T-helper 17 cell (primary cell): ENCODE measurements at places on chromosomes 11 and 22. TPM values are rescaled to one million over a fixed set of nuclear protein-coding genes. Genes with fewer than 3 reads are reported as not detected.

DNA sequence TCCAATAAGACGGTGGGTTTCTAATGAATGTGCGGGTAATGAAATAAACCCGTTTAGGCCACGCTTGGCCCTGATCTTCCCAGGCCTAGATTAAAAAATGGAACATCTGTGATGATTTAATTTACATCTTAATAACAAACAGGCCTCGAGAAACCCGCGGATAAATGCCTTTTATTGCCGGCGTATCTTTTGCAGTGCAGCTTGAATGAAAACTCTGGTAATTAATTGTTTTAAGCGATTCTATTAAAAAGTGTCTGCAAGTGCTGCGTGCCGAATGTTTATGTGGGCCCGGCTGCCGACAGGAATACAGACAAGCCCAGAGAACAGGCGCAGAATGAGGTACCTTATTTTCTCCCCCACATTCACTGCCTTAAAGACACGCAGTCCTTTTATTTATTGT, 420.7 kb downstream of the MN1 start:
- H3K36me3 ChIP-seq, result no peaks in the 10 kb centered on the region
- no peaks in the 10 kb centered on the region for H3K4me1 ChIP-seq
- no peak for DNase-seq

- DNase-seq, result no peak
- peaks cover 38% of the 10 kb centered on the region for H3K4me1 ChIP-seq
- no peaks in the 10 kb centered on the region for H3K27me3 ChIP-seq
- H3K4me3 ChIP-seq, result peak overlapping the region; percentile 75
- H3K36me3 ChIP-seq, result peaks cover 8% of the 10 kb centered on the region
Measured at GRCh38 chr11:35218956-35219355, 80.0 kb downstream of the CD44 start.

GRCh38 chr22:30038219-30038618, 42.0 kb upstream of the HORMAD2 start:
- peaks cover 16% of the 10 kb centered on the region for H3K27me3 ChIP-seq
- no peak overlapping the region for H3K4me3 ChIP-seq
- peaks cover 9% of the 10 kb centered on the region for H3K4me1 ChIP-seq
- H3K27ac ChIP-seq, result no peak overlapping the region
- H3K36me3 ChIP-seq, result peaks cover 3% of the 10 kb centered on the region

GRCh38 chr22:24088816-24089215, 77.7 kb downstream of the CABIN1 start:
- H3K36me3 ChIP-seq, result peaks cover 13% of the 10 kb centered on the region
- H3K27me3 ChIP-seq, result no peaks in the 10 kb centered on the region
- H3K4me1 ChIP-seq, result peaks cover 6% of the 10 kb centered on the region

GRCh38 chr22:29856496-29856895, 18.4 kb upstream of the ASCC2 start:
- peaks cover 20% of the 10 kb centered on the region for H3K27me3 ChIP-seq
- H3K27ac ChIP-seq, result no peak overlapping the region
- no peaks in the 10 kb centered on the region for H3K36me3 ChIP-seq
- no peak overlapping the region for H3K4me3 ChIP-seq
- H3K4me1 ChIP-seq, result peaks cover 5% of the 10 kb centered on the region

DNA sequence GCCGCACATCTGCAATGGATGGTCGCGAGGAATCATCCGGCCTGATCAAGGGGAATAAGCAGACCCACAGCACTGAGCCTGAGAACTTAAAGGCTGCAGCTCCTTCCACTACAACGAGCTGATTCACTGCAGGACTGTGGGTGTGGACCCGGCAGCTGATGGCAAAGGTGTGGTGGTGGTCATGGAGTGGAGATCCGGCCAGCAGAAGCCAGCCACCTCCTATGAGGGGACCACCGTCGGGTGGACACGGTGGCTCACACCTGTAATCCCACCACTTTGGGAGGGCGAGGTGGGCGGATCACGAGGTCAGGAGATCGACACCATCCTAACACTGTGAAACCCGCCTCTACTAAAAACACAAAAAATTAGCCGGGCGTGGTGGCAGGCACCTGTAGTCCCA, 66.4 kb downstream of the DGCR2 start:
- DNase-seq, result no peak
- H3K27ac ChIP-seq, result peak overlapping the region; percentile 71
- no peaks in the 10 kb centered on the region for H3K27me3 ChIP-seq
- peaks cover 10% of the 10 kb centered on the region for H3K36me3 ChIP-seq
- peaks cover 27% of the 10 kb centered on the region for H3K4me1 ChIP-seq
- no peak overlapping the region for H3K4me3 ChIP-seq

DNA sequence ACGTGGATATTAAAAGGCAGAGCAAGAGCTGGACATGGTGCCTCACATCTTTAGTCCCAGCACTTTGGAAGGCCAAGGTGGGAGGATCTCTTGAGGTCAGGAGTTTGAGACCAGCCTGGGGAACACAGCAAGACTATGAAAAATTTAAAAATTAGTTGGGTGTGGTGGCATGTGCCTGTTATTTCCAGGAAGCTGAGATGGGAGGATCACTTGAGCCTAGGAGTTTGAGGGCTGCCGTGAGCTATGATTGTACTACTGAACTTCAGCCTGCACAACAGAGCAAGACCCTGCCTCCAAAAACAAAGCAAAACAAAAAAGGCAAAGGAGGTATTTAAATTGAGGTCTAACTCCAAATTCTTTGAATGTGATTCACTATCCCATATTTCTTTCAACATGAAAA, 23.5 kb downstream of the RDX start:
- H3K4me1 ChIP-seq, result peaks cover 6% of the 10 kb centered on the region
- DNase-seq, result no peak
- H3K27ac ChIP-seq, result no peak overlapping the region
- H3K36me3 ChIP-seq, result peaks cover 5% of the 10 kb centered on the region

GRCh38 chr11:7577291-7578190, 63.7 kb downstream of the PPFIBP2 start:
- peaks cover 47% of the 10 kb centered on the region for H3K4me1 ChIP-seq
- no peaks in the 10 kb centered on the region for H3K27me3 ChIP-seq
- no peak for DNase-seq
- no peaks in the 10 kb centered on the region for H3K36me3 ChIP-seq
- peak overlapping the region; percentile 83 for H3K4me3 ChIP-seq
- peak overlapping the region; percentile 72 for H3K27ac ChIP-seq

- peaks cover 34% of the 10 kb centered on the region for H3K4me1 ChIP-seq
- no peak overlapping the region for H3K4me3 ChIP-seq
- no peak for DNase-seq
- H3K27me3 ChIP-seq, result no peaks in the 10 kb centered on the region
- peaks cover 5% of the 10 kb centered on the region for H3K36me3 ChIP-seq
Measured at GRCh38 chr11:129999407-129999806, 3.2 kb downstream of the PRDM10 start.

GRCh38 chr11:66542362-66542761, 3.5 kb downstream of the ZDHHC24 start:
- H3K4me1 ChIP-seq, result peaks cover 35% of the 10 kb centered on the region
- H3K27ac ChIP-seq, result peak overlapping the region; percentile 95
- H3K27me3 ChIP-seq, result no peaks in the 10 kb centered on the region
- no peak for DNase-seq
- H3K36me3 ChIP-seq, result peaks cover 14% of the 10 kb centered on the region
- H3K4me3 ChIP-seq, result peak overlapping the region; percentile 56

DNA sequence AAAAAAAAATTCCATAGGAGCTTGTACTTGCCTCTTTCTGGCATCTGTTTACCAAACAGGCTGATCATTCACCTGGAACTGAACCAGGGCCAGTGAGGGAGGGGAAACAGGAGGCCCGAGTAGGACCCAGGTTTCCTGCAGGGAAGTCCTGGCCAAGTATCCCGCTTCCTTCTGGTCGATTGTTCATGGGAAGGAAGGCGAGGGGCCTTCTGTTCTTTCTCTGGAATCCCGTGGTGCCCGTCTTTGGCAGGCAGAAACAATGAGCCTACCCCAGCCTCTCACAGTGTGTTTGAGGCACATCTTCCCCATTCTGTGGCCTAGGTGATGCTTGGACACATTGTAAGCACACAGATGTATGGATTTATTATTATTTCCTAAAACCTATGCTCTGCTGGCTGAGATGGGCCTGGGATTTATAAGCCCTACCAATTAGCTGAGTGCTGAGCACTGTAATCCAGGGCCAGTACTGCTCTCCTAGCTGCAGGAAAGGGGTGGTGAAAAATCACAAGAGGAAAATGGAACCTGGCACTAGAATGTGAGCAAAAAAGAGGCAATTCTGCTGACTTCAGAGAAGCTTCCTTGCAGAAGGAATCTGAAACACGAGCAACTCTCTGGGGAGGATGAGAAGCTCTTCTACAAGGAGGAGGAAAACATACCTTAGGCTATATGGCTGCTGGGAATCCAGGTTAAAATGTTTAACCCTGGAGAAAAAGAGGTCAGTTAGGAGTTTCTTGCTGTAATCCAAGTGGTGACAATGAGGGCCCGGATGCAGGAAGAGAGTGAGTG, 53.5 kb downstream of the PRR5L start:
- DNase-seq, result no peak
- no peak overlapping the region for H3K27ac ChIP-seq
- no peaks in the 10 kb centered on the region for H3K36me3 ChIP-seq

DNA sequence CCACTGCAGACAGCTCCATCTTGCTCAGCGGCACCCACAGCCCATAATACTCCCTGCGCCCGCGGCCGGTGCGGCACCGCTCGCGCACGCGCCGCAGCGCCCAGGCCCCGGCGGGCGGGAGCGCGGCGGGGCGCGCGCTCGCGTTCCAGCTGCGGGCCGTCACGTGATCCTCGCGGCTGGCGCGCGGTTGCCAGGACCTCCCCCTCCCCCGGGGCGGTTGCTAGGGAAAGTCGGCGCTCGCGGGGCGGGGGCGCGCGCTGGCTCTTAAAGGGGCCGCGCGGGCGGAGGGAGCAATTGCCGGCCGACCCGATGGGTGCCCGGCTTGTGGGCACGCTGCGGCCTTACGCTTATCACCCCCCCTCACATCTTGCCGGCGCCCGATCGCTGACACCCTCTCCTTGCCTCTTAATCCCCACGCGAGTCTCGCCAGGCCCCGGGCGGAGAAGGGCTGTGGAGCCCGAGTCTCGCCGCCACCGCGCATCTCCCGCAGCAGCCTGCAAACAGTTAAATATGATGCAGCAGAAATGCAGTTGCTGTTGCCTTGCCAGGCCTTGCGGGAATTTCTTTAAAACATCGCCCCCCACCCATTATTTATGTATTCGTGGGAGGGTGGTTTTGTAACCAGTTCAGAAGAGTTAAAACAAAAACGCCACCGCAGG, at the start of gene CBX6:
Gene CBX6, minus strand, starts transcription at position 45 of the 659 bp plus-strand sequence. Its CDS starts 26 bp downstream, at position 19.
- peak within 1 kb of the TSS; percentile 95 for H3K4me3 ChIP-seq
- H3K36me3 ChIP-seq, result no peaks in the 10 kb centered on the region
- no peaks in the 10 kb centered on the region for H3K27me3 ChIP-seq
- peak within 1 kb of the TSS; percentile 93 for H3K27ac ChIP-seq
- H3K4me1 ChIP-seq, result peaks cover 40% of the 10 kb centered on the region
- peak; percentile 95 for DNase-seq

GRCh38 chr11:45204761-45205160, 58.3 kb downstream of the PRDM11 start:
- H3K4me1 ChIP-seq, result peaks cover 4% of the 10 kb centered on the region
- H3K27me3 ChIP-seq, result no peaks in the 10 kb centered on the region
- DNase-seq, result no peak
- H3K27ac ChIP-seq, result no peak overlapping the region
- no peak overlapping the region for H3K4me3 ChIP-seq

Gene STK33
- 0.62 TPM for total RNA-seq

Gene MUC6
- not detected for total RNA-seq

Gene OR8G1
- not detected for total RNA-seq

Gene ANGPTL5
- total RNA-seq, result not detected

Gene CNIH2
- total RNA-seq, result 9.0 TPM
